ENCODE measurements at places on chromosomes 3 and 15.

DNA sequence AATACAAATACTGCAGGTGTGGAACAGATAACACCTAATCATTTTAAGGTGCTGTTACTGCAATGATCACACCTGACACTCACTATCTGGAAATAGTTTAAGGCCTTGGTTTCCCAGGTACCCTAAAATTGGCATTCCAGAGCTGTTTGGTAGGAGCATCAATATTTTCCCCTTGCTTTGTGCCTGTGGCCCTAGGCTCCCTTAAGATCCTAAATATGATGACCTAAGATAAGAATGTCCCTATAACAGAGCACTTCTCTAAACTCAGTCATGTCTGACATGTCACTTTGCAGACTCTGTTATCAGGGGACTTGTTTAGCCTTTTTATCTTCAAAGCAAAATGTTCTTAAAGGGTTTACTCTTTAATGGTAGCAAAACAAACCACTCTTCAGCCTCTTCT is 115.9 kb upstream of the STRIT1 start:
- no peak for DNase-seq

DNA sequence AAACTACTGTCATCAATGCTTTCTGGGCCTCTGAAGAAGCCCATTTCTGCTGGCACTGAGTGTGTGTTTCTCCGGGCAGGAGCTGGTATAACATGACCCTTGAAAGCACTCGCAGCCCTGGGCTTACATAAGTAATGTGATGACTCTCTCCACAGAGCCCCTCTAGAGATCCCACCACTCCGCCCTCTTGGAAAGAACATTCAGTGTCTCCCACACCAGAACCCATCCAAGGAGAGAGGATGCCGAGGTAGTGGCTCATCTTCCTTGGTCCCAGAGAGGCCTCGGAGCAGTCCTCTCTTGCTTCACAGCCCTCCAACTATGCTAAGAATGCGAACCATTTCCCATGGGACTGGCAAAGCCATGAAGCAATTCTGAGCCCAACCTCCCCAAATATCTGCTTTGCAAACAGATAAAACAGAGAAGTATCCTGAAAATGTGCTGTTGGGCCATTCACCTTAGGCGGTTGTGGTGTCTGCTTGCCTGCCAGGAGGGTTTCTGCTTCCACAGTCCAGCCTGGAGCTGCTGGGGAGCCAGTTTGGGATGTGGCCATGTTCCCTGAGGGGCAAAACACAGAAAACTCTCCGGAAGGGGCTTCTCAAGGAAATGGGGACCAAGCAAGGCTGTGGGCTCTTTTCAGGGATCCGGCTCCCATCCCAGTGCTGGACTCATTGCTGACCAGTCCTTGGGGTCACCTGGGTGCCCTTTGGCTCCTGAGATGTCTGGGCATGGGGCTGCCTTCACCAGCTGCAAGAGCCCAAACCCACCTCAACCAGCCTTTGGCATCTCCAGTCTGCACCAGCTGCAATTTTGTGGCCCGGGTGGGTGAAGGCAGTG is 47.3 kb downstream of the AMOTL2 start:
- peak; percentile 87 for DNase-seq

DNA sequence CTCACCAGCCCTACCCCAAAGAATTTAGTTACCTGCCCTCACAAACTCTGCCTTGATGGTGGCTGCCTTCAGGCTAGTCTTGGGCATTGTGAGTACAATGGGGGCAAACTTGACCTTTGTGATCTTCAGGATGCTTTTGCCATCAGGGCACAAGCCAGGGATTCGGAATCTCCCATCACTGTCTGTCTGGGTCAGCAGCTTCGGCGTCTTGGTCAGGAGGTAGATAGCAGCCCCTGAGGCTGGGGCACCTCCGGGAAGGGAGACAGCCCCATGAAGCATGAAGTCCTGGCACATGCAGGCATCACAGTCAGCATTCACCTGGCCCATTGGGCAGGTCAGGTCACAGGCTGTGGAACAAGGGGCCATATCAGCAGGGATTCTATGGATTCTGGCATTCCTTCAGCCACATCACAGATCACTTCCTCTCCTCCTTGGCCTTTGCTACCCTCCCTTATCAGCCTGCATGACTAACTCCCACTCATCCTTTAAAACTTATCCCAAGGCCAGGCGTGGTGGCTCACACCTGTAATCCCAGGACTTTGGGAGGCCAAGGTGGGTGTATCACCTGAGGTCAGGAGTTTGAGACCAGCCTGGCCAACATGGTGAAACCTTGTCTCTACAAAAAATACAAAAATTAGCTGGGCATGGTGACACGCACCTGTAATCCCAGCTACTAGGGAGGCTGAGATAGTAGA is 6.9 kb downstream of the CILP start:
- DNase-seq = no peak

GRCh38 chr3:138351151-138351550 is 2.8 kb downstream of the MRAS start:
- peak; percentile 55 for DNase-seq

- peak; percentile 20 for DNase-seq
Measured at GRCh38 chr15:41839781-41840491, 1.3 kb downstream of the PLA2G4B start.

DNA sequence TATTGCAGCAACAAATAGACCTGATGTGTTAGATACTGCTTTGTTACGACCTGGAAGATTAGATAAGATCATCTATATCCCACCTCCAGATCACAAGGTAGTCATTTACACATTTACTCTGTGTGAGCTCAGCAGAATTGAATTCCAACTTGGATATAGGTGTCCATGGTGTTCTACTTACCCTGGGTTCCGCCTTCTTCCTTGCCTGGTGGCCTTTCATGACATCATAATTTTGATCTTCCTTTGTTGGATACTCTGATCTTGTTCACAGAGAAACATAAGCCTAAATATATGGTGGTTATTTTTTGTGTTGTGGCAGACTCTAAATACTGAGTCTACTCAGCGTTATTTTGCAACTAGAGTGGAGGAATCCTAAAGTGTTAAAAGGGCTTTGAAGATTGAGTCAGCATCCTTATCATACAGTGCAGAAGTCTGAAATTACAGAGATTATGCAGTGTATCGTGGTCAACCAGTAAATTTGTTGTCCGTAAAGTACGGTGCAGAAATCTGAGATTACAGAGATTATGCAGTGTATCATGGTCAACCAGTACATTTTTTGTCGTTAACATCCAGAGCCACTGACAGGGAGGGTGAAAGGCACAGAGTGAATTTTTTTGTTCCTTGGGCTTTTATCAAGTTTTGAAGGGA is 39.1 kb upstream of the GATM start:
- DNase-seq = no peak

- DNase-seq = no peak
Measured at GRCh38 chr15:41564286-41564959, 5.4 kb downstream of the TYRO3 start.

- DNase-seq = no peak
Measured at GRCh38 chr15:86653344-86654197, 573.9 kb downstream of the AGBL1 start.

GRCh38 chr15:36426691-36427090 is 152.7 kb upstream of the CDIN1 start:
- DNase-seq = no peak

DNA sequence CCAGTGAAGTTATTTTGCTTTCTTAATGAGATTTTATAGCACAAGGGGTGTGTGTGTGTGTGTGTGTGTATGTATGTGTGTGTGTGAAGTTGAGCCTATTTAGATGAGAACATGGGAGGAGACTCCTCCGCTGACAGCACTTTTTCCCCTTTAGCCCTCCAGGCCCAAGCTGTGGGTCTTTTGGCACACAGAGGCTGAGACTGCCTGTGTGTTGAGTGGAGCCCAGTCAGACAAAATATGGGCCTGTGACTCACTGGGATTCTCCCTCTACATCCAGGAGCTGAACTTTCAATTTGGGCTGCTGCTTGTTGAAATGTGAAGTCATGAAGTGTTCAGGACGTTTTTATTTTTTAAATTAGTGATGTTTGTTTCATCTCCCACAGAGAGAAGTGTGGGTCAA is 108.0 kb downstream of the MFSD1 start:
- DNase-seq = no peak

- DNase-seq = no peak
Measured at GRCh38 chr15:81780966-81781365, 264.9 kb downstream of the MEX3B start.

DNA sequence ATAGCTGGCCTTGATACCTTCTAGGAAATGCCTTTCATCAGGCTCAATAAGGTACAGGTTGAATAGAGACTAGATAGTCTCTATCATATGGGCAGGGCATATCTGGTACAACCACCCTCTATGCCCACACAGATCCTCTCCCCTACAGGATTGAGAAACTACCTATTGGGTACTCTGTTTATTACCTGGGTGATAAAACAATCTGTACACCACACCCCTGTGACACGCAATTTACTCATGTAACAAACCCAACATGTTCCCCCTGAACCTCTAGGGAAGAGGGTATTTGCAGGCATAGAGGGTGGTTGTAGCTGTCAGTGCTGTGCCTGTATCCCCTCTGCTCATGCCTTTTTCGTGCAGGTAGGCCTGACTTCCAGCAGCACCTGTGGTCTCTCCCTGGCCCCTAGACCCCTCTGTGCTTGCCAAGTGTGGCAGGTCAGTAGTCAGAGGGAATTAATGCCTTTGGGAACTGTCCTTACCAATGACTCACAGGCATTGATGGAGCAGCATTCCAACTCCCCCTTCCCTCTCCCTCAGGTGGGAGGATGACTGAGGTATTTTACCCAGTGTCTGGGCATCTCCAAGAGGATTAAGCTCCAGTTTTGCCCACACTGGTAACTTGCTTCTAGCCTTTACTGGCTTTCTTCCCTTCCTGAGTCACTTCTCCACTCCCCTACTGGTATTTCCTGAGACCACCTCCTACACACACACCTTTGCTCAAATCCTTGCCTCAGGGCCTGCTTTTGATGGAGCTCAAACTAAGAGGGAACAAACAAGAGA is 18.3 kb downstream of the CLSTN2 start:
- DNase-seq = peak; percentile 91

DNA sequence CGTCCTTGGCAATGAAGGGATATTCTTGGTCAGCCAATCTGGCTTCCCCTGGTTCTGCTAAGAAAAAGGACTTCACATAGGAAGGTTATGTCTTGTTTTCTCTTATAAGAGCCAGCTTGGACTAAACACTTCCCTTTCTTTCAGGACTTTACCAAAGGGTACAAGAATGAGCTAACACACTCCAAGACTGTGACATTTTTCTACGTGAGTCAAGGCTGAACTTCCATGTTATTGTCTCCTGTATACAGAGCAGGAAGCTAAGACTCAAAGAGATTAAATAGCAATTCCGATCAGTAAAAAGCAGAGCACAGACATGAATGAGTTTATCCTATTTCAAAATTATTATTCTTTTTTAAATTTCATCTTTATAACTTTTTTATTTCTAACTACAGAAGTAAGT is 63.3 kb upstream of the STT3B start:
- DNase-seq = no peak

- no peak for DNase-seq
Measured at GRCh38 chr3:86914670-86915069, 76.3 kb downstream of the VGLL3 start.

Measured in bronchial epithelial cell (primary cell).